ENCODE measurements at places on chromosomes 12 and 14. TPM values are rescaled to one million over a fixed set of nuclear protein-coding genes. Genes with fewer than 3 reads are reported as not detected.

ACSM4 gene
- not detected for polyA plus RNA-seq

BMP4 gene
- polyA plus RNA-seq = not detected

KRT73 gene
- polyA plus RNA-seq = not detected

ISM2 gene
- polyA plus RNA-seq = not detected

NEUROD4 gene
- polyA plus RNA-seq = not detected

KRT3 gene
- polyA plus RNA-seq = not detected

EPYC gene
- not detected for polyA plus RNA-seq

BCL2L2 gene
- polyA plus RNA-seq = 0.65 TPM

TCTN2 gene
- 0.43 TPM for polyA plus RNA-seq

EFS gene
- polyA plus RNA-seq = not detected

GOLGA5 gene
- polyA plus RNA-seq = 20.2 TPM

ZDHHC22 gene
- not detected for polyA plus RNA-seq

RNASE1 gene
- not detected for polyA plus RNA-seq

DDHD1 gene
- polyA plus RNA-seq = 9.4 TPM

KIF26A gene
- polyA plus RNA-seq = not detected

Measured in IgD-negative memory B cell (primary cell).